ENCODE measurements at places on chromosomes 13 and 19.

GRCh38 chr19:18002347-18002850 lies 5.6 kb upstream of the ARRDC2 start:
- no peak for DNase-seq

- DNase-seq = no peak
These were observed 164.0 kb downstream of the TSHZ3 start for GRCh38 chr19:31185261-31185660.

DNA sequence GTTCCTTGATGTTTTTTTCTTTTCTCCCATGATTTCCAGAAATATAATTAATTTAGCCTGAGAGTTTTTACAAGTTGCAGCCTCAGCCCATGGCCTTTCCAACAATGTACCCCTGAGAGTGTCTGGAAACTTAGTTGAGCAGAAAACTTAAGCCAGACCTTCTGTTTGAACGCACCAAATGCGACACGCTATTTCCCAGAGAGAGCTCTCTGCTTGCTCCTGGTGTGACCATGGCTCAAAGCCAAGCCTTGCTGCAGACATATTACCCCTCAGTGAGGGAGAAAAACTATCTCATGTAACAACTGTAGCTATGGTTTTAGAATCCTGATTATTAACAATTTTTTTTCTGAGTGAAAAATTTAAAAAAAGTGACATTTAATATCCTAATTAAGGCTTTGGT lies 1204.5 kb upstream of the SLC10A2 start:
- no peak for DNase-seq

DNA sequence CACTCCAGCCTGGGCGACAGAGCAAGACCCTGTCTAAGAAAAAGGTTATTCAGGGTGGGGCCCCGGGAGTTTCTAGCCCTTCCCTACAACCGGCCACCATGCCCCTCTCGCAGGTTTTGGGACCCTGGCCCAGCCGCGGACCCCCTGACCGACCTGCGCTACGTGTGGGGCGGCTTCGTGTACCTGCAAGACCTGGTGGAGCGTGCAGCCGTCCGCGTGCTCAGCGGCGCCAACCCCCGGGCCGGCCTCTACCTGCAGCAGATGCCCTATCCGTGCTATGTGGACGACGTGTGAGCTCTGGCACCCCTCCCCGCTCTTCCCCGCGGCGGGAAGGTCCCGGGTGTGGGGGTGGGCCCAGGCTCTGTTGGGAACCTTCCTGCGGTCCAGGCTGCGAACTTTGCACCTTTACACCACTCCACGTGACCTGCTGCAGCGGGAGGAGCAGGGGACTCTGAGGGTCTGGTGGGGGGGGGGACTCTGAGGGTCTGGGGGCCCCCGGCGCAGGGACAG lies 6.3 kb downstream of the ABCA7 start:
- DNase-seq = no peak

DNA sequence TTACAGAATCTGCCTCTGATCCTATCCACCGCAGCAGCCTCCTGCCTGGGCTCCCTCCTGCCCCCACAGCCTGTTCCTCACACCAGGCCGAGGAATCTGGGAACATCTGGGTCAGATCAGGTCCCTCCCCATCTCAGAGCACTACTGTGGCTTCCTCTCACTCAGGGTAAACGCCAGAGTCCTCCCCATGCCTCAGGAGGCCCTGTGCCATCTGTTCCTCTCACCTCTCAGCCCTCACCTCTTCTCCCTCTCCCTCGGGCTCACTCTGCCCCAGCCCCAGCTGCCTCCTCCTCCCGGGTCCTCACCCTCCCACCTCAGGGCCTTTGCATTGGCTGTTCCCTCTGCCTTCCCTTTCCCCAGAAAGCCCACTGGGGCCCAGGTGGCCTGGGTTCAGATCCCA lies 18.2 kb downstream of the FCGBP start:
- no peak for DNase-seq

DNA sequence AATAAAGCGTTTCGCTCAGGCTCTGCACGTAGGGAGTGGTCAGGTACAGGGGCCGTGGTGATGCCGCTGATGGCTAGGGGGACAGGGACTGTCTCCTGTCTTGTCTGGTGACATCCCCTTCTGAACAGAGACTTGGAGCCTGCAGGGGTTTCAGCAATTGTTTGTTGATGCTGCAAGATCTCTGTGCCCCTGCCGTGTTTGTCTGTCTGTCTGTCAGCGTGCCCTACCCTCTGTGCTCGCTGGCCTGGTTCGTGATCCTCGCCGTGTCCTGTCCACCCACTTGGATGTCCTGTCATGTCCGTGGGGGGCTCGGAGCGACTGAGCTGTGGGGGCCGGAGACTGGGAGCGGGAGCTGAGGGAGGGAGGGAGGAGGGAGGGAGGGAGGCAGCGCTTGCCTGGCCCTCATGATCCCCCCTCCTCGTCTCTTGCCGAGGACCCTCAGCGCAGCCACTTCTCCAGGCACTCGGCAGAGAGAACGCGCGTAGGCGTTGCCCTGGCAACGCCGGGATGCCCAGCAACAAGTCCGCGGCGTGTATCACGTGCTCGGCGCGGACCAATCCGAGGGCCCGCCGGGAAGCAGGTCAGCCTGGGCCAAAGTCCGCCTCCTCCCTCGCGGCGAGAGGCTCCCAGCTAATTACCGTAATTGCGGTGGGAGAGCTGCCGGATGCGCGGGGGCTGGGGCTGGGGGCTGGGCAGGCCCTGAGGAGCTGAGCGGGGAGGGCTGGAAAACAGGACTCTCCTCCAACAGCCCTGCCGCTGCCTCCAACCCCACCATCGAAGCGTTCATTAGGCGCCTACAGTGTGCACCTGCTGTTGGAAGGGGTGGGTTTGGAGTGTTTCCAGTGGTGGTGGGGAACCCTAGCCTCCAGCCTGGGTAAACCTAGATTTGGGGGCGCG lies 31.9 kb upstream of the FEM1A start:
- DNase-seq = peak; percentile 24

GRCh38 chr13:34993470-34993869 lies 51.4 kb downstream of the NBEA start:
- DNase-seq = no peak

DNA sequence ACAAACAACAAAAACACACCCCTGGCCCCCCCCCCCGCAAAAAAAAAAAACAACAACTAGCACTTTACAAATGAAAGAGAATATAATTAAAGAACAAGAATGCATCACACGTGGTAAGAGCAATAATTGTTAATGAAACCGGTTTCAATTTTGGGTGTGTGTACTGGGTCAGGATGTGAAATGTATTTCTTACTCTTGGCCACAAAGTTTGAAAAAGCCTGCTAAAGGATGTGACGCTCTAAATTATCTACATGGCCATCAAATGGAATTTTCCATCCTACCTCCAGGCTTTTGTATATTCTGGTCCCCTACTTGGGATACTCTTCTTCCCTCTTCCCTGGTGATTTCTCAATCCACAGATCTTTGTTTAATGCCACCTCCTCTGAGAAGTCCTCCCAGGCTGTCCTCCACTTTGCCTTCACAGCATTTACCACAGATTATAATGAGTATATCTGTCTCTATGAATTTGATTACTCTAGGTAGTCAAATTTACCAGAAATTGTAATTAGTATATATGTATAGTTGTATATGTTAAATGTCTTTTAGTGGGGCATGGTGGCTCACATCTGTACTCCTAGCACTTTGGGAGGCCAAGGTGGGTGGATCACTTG lies 2.1 kb downstream of the SARS2 start:
- DNase-seq = no peak

All from Panc1 (cell line).